ENCODE measurements at places on chromosomes 2 and 18. TPM values are rescaled to one million over a fixed set of nuclear protein-coding genes. Genes with fewer than 3 reads are reported as not detected.

The CELF4 gene
- total RNA-seq, result not detected

The C2orf74 gene
- total RNA-seq, result 9.1 TPM

The CENPA gene
- total RNA-seq, result 55.1 TPM

The GLI2 gene
- total RNA-seq, result 0.12 TPM

The FAM124B gene
- total RNA-seq, result 0.73 TPM

The TMEM247 gene
- not detected for total RNA-seq
